ENCODE measurements at places on chromosomes 7 and 10.

GRCh38 chr7:98399462-98399861 lies 1.4 kb downstream of the BAIAP2L1 start:
- no peak for DNase-seq

- no peak for DNase-seq
Measured at GRCh38 chr7:128017460-128017859, 13.8 kb downstream of the LRRC4 start.

DNA sequence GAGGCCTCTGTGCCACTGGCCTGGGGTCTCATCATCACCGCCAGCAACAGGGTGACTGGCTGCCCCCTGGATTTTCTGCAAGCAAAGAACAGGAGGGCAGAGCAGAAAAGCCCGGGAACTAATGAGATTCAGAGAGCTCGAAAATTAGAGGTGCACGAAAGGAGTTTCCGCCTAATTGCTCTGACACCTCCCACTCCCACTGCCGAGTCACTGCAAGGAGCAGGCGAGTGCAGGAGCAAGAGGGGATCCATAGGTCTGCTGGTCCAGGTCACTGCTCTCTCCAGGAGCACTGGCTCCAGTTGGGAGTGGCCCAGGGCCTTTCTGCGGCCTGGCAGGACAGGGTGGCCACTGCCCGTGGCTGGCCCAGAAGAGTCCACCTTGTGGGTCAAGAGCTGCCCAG lies 276.2 kb downstream of the KCNMA1 start:
- DNase-seq = no peak

- DNase-seq = no peak
Measured at GRCh38 chr7:116011584-116011983, 19.0 kb downstream of the TFEC start.

DNA sequence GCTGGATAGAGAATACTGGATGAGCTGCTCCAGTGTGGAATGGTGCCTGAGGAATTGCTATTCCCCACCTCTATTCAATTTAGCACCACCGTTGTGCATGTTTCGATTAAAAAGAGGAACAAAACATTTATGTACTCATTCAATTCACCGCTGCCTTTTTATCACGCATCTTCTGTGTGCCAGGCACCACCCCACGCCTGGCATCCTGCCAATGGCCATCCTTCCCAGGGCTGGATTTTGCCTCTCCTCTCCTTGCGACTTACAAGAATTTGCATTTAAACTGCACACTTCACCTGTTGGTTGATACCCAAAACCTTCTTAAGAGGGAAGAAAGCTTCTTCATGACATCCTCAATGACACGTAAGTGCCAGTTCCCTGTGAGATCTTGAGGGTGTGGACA lies 110.2 kb upstream of the DPP6 start:
- no peak for DNase-seq

- no peak for DNase-seq
Measured at GRCh38 chr7:81672872-81673271, 97.0 kb downstream of the HGF start.

- DNase-seq = no peak
Measured at GRCh38 chr7:143256325-143256724, 6.9 kb upstream of the GSTK1 start.

- DNase-seq = no peak
Measured at GRCh38 chr7:27723085-27723484, 16.9 kb upstream of the TAX1BP1 start.

GRCh38 chr7:55463686-55464262 lies 98.6 kb downstream of the LANCL2 start:
- DNase-seq = no peak

DNA sequence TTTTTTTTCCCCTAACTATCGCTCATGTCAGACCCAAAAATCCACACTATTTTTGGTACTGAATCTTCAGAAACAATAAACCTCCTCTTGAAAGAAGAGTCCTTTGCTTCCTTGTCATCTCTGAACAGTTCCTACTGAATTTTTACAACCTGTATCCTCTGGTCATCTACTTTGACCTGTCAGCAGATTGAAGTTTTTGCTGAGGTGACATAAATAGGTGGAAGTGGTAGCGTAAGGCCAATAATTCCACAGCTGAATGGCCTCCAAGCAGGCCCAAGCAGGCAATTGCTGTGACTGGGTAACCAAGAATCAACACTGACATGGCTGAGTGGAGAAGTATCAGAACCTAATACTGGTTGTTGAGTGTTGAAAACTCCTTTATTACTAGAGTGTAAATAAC lies 117.4 kb upstream of the MAGI2 start:
- DNase-seq = no peak

DNA sequence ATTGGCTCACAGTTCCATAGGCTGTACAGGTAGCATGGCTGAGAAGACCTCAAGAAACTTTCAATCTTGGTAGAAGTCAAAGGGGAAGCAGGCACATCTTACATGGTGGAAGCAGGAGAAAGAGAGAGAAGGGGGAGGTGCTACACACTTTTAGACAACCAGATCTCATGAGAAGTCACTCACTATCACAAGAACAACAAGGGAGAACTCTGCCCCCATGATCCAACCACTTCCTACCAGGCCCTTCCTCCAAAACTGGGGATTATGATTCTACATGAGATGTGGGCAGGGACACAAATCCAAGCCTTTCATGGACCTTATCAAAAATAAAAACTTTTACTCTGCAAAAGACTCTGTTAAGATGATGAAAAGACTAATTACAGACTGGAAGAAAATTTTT lies 183.2 kb upstream of the TRIM24 start:
- no peak for DNase-seq

- no peak for DNase-seq
Measured at GRCh38 chr10:6283655-6284054, 80.9 kb downstream of the PFKFB3 start.

DNA sequence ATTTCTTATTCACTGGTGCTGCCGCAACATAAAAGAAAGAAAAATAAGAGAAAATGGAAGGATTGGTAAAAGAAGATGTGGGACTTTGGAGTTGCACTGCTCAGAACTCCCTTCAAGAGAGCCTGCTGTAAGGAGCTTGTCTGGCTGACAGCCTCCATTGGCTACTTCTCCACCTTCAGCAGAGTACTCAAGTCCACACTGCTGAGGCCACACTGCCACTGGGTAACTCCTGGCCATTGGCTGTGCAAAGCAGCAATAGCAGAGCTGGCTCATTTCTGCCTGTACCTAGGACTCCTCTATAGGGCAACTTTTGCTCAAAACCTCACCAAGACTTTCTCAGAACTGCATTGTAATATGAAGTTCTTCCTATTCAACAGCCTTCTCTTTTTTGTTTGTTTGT lies 38.7 kb upstream of the PCLO start:
- no peak for DNase-seq

DNA sequence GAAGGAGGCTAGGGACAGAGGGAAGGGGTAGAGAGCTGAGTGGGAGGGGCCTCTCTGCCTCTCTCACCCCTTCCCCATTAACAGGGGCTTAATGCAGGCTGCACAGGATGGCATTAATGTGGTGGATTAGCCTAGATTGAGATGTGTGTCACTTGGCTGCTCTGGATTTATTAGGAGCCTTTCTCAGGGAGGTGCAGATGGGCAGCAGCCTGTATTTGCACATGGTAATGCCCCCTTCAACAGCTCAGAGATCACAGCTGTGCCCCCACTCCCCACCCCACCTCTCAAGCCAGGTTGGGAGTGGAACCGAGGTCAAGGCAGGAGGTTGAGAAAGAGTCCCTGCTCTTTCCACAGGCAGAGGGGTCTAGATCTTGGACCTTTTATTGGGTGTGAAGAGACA lies 7.3 kb downstream of the PITX3 start:
- DNase-seq = no peak

- DNase-seq = no peak
Measured at GRCh38 chr10:14954934-14955333, 1.0 kb upstream of the DCLRE1C start.

DNA sequence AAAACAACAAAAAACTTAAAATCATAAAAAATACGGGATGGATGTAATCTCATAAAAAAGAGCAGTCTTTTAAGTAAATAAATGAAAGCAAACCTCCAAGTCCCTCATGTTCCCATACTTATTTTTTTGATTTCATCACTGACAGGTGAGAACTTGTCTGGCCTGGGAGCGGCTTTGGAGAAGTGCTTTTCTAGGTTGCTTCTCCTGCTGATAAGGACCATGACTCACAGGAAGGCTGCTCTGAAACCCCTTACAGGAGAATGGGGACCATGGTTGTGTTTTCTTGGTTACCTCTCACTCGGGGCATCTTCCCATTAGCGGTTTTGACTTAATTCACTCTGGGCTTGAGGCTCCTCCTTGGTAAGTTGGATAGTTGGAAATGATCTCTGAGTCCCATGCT lies 237.4 kb downstream of the CAMK1D start:
- DNase-seq = no peak

GRCh38 chr7:28678431-28678965 lies 266.2 kb downstream of the CREB5 start:
- no peak for DNase-seq

DNA sequence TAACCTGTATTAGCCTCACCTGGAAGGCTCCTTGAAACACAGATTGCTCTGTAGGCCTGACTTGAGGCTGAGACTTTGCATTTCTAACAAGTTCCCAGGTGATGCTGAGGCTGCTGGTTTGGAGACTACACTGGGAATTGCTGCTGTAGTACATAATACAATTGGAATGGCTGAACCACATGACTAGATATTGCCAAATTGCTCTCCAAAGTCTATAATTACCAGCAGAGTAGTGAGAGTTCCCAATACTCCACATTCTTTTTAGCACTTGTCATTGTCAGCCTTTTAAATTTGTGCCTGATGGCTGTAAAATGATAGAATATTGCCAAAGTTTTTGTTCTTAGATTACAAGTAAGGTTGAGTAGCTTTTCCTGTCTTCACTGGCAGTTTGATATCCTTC lies 39.9 kb downstream of the PLEKHA8 start:
- DNase-seq = no peak

DNA sequence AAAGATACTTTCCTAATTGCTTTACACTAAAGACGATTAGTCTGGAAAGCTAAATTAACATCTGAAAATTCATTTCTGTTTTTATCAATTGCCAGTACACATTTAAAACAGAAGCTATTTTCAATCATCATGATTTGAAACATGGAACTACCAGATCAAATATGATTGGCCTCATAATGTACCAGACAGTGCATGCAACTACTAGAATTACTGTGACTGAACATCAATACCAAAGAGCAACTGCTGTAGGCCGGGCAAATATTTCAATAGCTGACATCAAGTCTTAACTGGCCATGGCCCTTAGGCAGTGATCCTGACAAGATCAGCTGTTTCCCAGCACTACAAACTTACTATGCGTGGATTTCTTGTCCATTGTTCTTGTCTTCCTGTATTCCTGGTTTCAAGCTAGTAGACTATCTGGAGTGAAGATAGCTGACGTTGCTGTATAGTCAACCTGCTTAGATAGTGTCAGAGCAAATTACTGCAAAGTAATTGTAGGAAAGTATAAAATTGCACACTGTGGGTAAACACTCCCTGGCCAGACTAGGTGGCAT lies 21.7 kb upstream of the WNT16 start:
- DNase-seq = no peak

GRCh38 chr7:47576031-47576865 lies 5.7 kb downstream of the TNS3 start:
- DNase-seq = no peak

DNA sequence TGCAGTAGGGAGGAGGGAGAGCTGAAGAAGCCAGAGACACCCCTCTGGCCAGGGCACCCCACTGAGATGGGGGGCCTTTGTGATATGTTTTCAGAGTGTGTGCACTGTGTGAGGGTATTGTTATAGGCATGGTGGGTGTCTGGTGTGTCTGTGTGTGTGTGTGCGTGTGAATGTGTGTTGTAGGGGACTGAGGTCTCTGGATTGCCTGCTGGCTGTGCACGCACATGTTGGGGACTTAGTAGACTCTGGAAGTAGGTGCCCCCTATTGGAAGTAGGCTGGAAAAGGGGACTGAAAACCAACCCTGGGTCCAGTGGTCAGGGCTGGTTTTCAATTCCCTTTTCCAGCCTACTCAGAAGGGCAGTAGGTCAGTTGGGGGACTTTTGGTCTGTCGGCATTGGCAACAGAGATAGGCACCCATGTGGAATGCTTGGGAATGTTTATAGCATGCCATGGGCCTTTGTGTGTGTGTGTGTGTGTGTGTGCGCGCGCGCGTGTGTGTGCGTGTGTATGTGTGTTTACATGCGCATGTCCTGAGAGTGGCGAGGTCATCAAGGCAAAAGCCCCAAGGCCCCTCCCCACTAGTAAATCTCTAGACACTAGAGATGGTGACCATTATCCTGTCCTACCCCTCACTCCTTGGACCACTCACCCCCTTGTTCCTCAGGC lies 78.8 kb downstream of the HIF1AN start:
- no peak for DNase-seq

DNA sequence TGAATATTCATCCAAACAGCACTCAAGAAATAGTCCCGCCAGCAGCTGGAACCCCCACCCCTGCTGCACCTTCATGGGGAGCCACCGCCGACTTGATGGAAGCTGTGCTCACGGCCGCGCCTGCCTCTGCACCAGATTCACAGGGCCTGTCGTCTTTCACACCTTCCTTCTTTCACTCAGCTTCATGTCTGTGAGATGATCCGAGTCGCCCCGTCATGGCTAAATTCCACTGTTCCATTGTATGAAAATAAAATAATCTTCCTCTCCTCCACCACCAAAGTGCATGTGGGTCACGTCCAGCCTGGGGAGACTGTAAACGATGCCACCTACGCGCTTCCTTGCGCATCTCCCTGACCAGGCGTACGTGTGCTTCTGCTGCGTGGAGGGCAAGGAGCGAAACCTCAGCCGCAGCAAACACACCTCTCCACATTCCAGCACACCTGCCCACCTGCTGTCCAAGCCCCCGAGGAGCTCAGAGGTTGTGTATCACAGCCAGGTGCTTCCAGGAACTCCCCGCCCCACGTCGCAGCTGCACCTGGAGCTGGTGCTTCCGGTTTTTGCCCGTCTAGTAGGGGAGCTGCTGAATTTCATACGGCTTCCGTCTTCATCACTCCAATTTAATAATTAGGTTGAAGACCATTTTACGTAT lies 137.0 kb downstream of the PTPRN2 start:
- DNase-seq = no peak

- DNase-seq = no peak
Measured at GRCh38 chr10:70917635-70918034, 29.3 kb upstream of the PCBD1 start.

DNA sequence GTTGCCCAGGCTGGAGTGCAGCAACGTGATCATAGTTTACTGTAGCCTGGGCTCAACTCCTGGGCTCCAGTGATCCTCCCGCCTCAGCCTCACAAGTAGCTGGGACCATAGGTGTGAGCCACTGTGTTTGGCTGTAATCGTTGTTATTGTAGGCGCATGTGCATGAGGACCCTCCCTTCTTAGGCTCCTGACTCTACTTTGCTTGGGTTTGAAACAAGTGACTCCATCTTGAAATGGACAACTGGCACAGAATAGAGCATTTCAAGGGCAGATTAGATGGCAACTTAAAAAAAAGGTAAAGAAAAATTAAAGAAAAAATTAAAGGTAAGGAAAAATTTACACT lies 15.4 kb upstream of the GIMAP8 start:
- DNase-seq = no peak
